EH (cell line): ENCODE measurements at places on chromosomes 1 and 21.

GRCh38 chr1:94351481-94351880 lies 66.7 kb upstream of the ABCD3 start:
- no peak for DNase-seq

DNA sequence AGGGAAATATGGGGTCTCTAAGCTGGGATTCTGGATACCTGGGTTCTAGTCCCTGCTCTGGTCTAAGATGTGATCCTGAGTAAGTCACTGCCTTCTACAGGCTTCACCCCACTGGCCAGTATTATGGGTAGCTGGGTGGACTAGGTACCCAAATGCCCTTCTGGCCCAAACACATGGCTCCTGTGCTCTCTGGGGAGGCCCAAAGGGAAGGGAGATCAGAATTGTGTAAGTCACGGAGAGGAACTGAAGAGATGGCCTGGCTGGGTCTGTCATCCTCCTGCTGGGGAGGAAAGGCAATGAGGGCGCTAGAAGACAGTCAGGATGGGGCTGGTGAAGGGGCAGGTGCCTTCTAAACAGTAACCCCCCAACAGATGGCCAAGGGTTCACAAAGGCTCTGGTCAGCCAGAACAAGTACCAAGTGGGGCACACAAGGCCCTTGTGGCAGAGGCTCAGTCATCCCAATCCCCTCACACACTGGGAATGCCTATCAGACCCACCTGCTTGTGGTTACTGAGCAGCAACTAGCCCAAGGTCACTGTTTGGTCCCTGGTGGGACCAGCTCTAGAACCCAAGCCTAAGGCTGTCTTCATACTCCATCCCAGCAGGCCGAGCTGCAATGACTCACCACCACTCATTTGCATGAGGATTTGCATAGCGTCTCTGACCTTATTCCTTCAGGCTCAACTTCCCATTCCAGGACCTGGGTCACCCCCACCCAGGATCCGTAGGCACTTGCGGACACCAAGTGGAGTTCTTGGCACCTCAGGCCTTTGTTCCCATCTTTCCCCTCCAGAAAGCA lies 9.2 kb downstream of the MEF2D start:
- DNase-seq: peak; percentile 21

DNA sequence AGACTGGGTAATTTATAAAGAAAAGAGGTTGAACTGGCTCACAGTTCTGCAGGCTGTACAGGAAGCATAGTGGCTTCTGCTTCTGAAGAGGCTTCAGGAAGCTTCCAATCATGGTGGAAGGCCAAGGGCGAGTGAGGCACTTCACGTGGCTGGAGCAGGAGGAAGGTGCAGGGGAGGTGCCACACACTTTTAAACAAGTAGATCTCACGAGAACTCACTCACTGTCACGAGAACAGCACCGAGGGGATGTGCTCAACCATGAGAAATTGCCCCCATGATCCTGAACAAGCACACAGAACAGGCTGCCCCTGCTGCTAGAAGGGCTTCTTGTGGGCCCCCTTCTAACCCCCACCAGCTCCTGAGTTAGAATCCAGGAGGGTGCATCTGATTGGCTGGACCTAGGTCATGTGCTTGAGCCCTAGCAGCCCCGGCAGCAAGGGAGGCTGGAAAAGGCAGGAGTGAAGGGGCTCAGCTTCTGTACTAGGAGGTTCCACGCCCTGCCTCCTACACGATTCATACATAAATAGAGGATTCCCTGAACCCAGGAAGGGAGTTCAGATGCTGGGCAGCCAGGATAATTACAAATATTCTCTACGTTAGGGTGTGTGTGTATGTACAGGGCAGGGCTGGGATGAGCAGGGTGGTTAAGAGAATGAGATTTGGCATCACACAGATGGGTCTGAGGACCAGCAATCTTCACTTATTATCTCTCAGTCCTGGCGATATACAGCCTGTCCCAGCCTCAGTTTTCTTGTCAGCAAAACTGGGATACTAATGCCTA lies 72.8 kb upstream of the ATP5PO start:
- no peak for DNase-seq

- DNase-seq: no peak
Observed at GRCh38 chr21:46057710-46058241, 40.1 kb upstream of the COL6A2 start.

DNA sequence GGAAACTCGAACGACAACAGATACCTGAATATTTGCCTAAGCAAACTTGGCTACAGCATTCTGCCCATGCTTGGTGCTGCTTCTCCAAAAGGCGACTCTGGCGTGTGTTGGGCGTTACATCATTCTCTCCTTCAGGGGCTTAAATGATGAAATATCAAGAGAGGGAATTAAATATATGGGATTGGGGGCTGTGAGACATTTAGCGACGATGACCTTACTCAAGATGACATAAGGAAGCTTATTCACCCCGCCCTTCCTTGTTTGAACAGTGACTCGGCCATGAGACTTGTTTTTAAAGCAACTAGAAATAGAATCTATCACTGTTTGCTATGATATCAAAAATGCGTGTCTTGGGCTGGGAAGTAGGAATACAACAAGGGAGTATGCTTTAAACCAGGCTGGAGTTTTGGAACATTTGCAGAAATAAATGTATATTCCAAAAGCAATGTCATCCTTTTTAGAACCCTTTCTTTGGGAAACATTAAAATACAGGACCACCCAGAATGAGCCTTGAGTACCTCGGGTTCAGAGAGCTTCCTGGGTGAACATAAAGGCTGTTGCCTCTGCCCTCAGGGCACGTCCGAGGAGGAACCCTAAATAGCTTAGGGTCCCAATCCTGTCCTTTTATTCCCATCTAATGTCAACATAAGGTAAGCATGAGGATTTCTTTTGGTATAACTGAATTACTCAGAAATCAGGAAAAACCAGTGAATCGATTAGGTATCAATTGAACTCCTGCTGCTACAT lies 123.3 kb upstream of the SLC45A1 start:
- peak; percentile 58 for DNase-seq

DNA sequence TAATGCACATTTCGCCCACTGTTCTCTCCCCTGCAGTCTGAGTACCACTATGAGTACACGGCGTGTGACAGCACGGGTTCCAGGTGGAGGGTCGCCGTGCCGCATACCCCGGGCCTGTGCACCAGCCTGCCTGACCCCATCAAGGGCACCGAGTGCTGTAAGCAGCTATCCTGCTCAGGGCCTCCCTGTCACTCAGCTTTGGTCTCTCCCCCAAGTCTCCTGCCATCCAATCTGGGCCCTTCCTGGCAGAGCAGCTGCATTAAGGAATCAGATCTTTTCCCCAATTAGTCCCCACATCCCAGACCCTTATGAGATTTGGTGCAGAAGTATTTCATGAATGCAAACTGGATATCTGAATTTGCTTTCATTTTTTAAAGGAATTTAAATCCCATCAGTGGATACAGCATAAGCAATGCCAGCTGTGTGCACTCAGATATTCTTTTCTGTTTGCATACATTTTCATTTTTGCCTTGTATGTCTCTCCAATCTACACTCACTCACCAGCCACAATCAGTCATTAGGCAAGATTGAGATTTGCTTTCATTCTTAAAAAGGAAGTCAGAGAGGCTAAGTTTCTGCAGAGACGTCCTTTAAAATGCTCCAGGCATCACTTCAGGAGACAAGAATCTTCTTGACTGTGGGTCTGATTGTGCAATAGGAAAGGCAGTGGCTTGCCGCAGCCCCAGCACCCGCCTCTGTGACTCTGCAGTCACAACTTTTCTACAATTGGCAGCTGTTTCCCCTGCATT lies 48.1 kb downstream of the ELAPOR1 start:
- peak; percentile 98 for DNase-seq

DNA sequence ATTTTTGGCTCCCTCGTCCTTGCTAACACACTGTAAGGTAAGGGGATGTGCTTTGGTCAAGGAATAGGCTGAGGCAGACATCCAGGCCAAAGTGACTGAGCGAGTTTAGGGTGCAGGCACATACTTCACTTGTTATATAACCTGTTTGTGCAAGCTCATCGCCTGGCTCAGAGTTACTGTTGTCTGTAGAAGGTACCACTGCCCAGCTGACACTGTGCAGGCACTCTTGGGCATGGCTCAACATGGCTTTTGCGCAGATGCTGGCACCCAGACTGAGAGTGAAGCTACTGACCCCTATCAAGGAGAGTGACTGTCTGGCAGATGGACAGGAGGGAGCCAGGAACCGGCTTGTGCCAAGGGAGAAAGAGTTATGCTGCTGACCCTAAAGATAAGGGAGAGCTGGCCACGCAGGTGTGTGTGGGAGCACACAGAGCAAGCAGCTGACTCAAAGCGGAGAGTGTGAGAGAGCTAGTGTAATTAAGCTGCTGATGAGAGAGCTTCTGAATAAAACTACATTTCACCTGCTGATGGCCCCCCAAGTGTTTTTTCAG lies 307.3 kb upstream of the USP24 start:
- no peak for DNase-seq

DNA sequence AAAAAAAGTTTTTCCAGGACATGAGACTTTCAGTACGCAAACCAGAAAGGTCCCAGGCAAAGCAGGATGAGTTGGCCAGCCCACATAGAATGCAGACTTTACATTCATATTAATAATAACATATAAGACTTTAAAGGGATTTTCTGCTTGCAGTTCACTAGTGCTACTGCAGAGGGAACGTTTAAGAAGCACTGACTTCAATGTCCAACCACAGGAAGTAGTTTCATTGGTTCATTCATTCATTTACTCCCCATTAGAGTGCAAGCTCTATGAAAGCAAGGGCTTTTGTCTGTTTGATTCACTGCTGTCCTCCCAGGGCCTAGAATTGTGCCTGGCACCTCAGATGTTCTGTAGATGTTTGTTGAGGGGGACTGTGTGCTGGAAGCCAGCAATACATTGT lies 11.8 kb upstream of the SERINC2 start:
- no peak for DNase-seq

GRCh38 chr1:207605444-207606361 lies 39.2 kb upstream of the CR1L start:
- DNase-seq: no peak
